ENCODE measurements at places on chromosomes 6 and 20.
A peak's percentile ranks its signal among the peaks of the same experiment; 100 is the strongest.

DNA sequence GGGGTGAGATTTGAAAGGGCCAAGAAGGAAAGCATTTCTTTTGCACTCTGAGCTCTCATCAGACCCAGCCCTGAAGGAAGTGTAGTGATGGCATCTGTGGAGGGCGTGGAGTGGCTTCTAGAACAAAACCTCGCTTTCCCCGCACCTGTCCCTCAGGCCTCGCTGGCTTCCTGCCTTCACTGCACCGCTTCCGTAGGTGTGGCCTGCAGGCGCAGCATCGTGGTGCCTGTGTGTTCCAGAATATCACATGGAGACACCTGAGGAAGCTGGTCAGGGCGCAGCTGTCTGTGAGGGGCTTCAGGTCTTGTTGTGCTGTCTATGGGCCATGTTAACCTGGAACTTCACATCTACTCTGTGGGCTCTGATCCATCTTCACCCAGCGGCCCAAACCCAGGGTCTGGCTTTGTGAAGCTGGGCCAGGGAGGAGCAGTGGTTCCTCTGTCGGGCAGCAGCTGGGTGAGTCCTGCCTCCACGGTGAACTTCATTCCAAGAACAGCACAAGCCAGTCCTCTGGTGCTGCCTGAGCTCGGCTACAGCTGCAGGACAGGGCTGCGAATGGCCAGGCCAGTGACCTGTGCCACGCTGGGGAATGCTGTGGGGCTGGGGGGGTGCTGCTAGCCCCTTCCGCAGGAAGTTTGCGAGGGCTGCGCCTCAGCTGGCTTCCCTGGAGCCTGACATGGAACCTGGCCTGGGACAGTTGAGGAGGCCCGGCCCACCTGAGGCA, 40.9 kb downstream of the DSTN start:
- peak overlapping the region; percentile 92 for H3K27ac ChIP-seq
- peak; percentile 88 for DNase-seq
- H3K27me3 ChIP-seq = no peaks in the 10 kb centered on the region
- peak overlapping the region; percentile 63 for H3K4me3 ChIP-seq
- H3K36me3 ChIP-seq = peaks cover 24% of the 10 kb centered on the region

DNA sequence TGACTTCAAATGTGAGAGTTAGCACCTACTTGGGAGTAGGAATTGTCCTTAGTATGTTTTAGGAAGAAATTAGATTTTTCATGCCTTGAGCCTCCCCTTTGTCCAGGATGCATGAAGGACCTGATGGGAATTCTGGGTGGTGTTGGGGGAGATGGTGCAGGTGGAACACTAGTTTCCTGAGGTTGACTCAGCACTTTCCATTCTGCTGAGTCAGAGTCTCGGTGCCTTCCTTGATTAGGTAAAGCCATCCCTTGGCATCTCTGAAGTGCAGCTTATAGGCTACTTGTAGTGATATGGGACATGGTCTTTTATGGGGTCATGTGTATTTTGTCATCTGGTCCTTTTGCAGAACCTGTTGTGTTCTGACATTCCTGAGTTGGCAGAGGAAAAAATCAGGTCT, 105.3 kb downstream of the PHACTR3 start:
- no peaks in the 10 kb centered on the region for H3K36me3 ChIP-seq
- no peaks in the 10 kb centered on the region for H3K4me1 ChIP-seq
- DNase-seq = no peak

- no peak overlapping the region for H3K4me3 ChIP-seq
- H3K27me3 ChIP-seq = no peaks in the 10 kb centered on the region
- H3K27ac ChIP-seq = no peak overlapping the region
- no peaks in the 10 kb centered on the region for H3K36me3 ChIP-seq
- H3K4me1 ChIP-seq = no peaks in the 10 kb centered on the region
- no peak for DNase-seq
Observed at GRCh38 chr6:120873125-120873865, 461.0 kb downstream of the TBC1D32 start.

- peak; percentile 31 for DNase-seq
- no peaks in the 10 kb centered on the region for H3K36me3 ChIP-seq
- peak within 1 kb of the TSS; percentile 13 for H3K4me3 ChIP-seq
- peaks cover 67% of the 10 kb centered on the region for H3K27me3 ChIP-seq
- no peak within 1 kb of the TSS for H3K27ac ChIP-seq
Observed at GRCh38 chr20:36154700-36155628, at the start of gene EPB41L1. EPB41L1 (plus strand) TSS chr20:36154740; CDS start chr20:36173778, 19,038 bp downstream.

- DNase-seq = no peak
- no peaks in the 10 kb centered on the region for H3K36me3 ChIP-seq
- peaks cover 89% of the 10 kb centered on the region for H3K27me3 ChIP-seq
- no peak overlapping the region for H3K4me3 ChIP-seq
- no peak overlapping the region for H3K27ac ChIP-seq
Observed at GRCh38 chr20:58853466-58853865, 950 bp downstream of the GNAS start.
